ENCODE measurements at places on chromosomes 4 and X.

GRCh38 chrX:50818986-50819385, 5.0 kb upstream of the SHROOM4 start:
- DNase-seq = no peak

DNA sequence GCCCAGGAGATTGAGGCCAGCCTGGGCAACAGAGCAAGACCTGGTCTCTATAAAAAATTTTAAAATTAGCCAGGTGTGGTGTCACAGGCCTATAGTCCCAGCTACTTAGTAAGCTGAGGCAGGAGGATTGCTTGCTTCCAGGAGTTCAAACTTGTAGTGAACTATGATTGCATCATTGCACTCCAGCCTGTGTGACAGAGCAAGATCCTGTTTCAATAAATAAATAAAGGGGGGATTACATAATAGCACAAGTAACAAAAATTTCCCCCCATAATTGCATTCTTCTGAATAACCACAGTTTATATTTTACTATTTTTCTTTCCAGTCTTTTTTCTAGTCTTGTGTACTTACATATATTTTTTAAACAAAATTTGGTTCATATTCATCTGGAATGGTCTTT, 135.6 kb downstream of the CHIC2 start:
- no peak for DNase-seq

GRCh38 chr4:87758270-87758669, 41.1 kb upstream of the IBSP start:
- no peak for DNase-seq

DNA sequence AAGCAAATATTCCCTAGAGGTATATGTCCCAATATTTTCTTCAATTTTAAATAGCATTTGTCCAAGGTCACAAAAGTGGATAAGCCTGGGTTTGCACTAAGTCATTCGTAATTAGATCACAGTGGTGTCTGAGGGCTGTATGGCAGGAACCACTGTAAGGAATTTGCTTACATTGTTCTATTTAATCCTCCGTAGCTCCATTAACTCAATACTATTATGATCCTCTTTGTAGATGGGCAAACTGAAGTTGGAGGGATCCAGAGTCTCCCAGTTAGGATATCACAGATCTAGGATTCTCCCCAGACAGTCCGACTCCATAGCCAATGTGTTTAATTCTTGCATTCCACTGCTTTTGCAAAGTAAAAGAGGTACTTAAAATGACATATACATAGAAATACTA, 242.7 kb upstream of the DCAF8L1 start:
- DNase-seq = no peak

GRCh38 chrX:134870419-134870818, 120.4 kb upstream of the SMIM10 start:
- DNase-seq = no peak

GRCh38 chrX:19804151-19804550, 83.2 kb downstream of the SH3KBP1 start:
- no peak for DNase-seq

Measured in cortex of kidney (tissue), 1 donor.